ENCODE measurements at places on chromosomes 1 and 21.
A peak's percentile ranks its signal among the peaks of the same experiment; 100 is the strongest.

DNA sequence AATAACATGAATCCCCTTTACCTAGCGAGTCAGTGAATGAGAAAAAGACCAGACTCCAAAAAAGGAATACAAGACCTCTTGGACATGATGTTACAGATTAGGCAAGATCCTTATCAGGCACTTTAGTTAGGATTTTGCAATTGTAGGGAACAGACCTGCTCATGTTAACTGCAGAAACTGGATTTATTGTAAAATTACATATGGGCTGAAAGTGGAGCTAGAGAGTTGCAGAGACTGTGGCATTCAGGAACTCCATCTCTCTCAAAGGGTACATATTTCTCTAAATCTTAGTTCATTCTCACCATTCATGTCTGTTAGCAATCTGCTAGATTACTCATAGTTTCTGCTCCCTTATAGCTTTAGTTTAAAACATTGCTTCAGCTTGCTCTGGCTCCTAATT, 142.2 kb downstream of the PAPPA2 start:
- no peak for DNase-seq

DNA sequence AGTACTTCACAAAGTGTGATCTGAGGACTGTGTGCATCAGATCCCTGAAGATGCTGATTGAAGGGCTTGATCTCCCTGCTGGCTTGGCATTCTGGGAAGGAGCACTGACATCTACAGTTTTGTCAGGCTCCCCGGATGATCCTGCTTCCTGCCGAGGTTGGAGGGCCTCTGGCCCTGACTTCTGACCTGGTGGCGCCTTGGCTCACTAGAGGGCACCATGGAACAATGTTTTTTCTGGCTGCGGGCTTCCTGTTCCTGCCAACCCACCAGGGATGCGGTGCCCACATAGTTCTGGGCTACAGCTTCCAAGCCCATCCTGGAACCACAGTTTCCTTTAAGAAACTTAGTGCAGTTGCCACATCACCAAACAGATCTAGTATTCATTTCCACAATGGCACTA, 38.8 kb upstream of the RASAL2 start:
- no peak for DNase-seq

DNA sequence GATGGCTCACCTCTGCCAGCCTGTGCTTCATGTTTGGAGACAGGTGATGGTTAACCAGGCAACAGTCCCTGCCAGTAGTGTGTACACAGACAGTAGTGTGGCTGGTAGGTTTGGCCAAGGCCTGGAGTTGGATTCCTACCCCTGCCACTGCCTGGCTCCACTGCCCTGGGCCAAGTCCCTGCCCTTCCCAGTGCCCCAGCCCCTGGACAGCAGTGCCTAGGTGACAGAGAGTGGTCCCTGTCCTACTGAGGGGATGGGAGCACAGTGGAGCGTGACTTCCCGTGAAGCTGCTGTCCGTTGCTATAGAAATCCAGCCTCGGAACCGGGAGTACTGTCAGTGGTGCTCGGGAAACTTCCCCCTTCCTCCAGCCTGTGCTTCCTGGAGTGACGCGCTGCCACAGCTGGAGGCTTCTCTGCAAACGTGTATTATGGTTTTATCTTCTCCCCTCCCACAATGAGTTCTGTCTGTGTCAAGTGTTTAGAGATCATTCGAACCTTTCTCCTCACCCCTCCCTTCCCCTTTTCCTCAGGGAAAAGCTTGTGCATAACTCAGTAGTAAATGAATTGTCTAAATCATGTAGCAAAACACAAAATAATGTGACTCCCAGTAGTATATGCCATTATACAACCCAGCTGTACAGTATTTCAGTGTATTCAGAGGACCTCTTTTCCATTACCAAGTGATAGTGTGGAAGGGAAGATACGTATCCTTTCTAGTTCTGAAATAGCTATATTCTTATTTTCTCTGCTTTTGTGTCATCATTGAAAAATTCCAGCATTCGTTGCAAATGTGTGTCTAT, 73.4 kb downstream of the GALNT2 start:
- no peak for DNase-seq

DNA sequence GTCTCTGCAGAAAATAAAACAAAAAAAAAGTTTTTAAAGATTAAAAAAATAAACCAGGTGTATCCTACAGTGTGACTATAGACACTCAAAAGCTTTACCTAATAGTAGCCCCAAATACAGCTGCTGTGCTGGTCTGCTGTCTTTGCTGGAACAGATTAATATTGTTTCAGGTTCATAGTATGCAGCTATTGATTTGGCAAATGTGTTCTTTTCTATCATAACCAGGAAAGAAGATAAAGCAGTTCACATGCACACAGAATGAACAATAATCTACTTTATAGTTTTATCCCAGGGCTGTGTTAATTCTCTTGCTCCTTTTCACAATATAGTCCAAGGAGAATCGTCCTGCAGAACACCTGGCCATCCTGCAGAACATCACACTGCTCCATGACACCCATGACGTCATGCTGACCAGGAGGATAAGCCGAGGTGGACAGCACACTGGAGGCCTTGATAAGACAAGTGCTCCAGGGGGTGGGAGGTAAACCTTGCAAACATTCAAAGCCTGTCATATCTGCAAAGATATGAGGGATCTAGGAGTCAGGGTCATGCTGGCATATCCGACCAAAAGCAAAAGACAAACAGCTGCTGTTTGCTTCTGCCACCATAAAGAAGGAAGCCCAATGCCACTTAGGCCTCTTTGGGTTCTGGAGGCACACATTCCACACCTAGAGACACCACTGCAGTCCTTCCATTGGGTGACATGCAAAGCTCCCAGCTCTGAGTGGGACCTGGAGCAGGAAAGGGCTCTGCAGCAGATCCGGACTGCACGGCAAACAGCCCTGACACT, 86.1 kb upstream of the SLC2A1 start:
- no peak for DNase-seq

DNA sequence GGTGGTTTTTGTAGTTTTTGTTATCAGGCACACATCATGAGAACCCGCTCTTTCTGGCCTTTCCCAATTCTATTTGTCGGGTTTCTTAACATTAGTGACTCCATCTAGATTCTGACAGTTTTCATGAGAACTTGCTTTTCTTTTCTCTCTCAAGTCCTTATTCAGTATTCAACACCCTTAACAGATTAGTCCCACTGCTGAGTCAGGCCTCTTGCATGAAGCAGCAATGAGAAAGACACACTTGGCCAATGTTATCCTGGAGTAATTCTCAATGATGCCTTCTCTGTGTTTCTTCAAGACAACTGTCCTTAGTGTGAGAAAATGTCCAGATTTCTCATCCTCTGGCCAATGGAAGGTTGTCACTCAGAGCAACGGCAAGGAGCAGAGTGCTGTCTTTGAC, 11.3 kb downstream of the FMO2 start:
- DNase-seq: no peak

GRCh38 chr1:37561133-37562132, 4.7 kb downstream of the DNALI1 start:
- DNase-seq: peak; percentile 39

DNA sequence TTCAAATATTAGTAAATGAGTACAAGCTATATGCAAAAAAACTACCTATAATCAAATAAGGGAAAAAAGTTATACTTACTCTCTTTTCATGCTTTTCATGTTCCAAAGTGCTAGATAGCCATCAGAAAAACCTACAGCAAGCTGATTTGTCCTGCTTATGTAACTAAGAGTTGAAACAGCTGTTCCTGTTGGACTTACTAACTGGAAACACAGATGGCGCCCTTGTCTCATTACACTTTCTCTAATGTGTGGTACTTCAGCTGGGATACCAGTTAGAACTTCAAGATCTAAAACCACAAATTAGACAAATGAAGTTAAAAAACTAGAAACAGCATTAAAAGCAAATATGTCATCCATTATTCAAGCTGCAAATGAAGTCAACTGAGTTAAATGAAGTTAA, 24.3 kb downstream of the AHCTF1 start:
- DNase-seq: peak; percentile 47

- DNase-seq: no peak
These were observed 19.9 kb downstream of the CASQ2 start for GRCh38 chr1:115748401-115749150.
